Spinal cord (tissue), 10 donors: ENCODE measurements at places on chromosomes 11 and 22. TPM values are rescaled to one million over a fixed set of nuclear protein-coding genes. Genes with fewer than 3 reads are reported as not detected.

The MIAT gene
- 38.7 TPM for total RNA-seq

The ENTHD1 gene
- not detected for total RNA-seq

DNA sequence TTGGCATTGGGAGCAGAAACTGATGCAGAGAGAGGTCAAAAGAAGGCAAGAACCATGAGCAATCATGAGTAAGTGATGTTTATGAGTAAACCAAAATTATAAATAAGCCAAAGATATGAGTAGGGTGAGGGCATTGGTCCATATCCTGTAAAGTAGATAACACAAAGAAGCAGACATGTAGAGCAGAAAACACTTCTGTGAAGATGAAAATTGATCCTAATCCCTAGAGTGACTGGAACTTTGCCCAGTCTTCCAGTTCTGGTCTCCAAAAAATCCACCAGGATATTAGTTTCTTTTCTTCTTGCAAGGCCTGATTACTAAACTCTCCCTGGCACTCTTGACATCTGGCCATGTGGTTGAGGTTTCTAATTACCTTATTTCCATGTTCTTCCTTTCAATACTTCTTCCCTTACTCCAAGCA, 13.7 kb upstream of the DRD2 start:
- peaks cover 2% of the 10 kb centered on the region for H3K27me3 ChIP-seq
- H3K4me1 ChIP-seq: no peaks in the 10 kb centered on the region
- no peak overlapping the region for H3K4me3 ChIP-seq

GRCh38 chr11:101444164-101444563, 139.6 kb downstream of the TRPC6 start:
- peak; percentile 40 for DNase-seq
- H3K27ac ChIP-seq: no peak overlapping the region
- no peaks in the 10 kb centered on the region for H3K27me3 ChIP-seq
- H3K4me1 ChIP-seq: no peaks in the 10 kb centered on the region

- peaks cover 12% of the 10 kb centered on the region for H3K36me3 ChIP-seq
- DNase-seq: no peak
- H3K27me3 ChIP-seq: no peaks in the 10 kb centered on the region
- H3K4me1 ChIP-seq: peaks cover 15% of the 10 kb centered on the region
- H3K4me3 ChIP-seq: no peak overlapping the region
- no peak overlapping the region for H3K27ac ChIP-seq
These were observed 129.5 kb upstream of the TBCEL start for GRCh38 chr11:120894202-120894985.

The OR52I1 gene
- not detected for total RNA-seq

The B4GALNT4 gene
- 27.0 TPM for total RNA-seq

The C11orf87 gene
- 56.1 TPM for total RNA-seq

- DNase-seq: no peak
- H3K4me1 ChIP-seq: peaks cover 14% of the 10 kb centered on the region
- H3K36me3 ChIP-seq: no peaks in the 10 kb centered on the region
- no peak overlapping the region for H3K27ac ChIP-seq
- no peaks in the 10 kb centered on the region for H3K27me3 ChIP-seq
- H3K4me3 ChIP-seq: no peak overlapping the region
These were observed 43.6 kb downstream of the LRRC32 start for GRCh38 chr11:76626921-76627401.

The ZC3H12C gene
- 14.2 TPM for total RNA-seq

The IFITM10 gene
- 3.4 TPM for total RNA-seq

DNA sequence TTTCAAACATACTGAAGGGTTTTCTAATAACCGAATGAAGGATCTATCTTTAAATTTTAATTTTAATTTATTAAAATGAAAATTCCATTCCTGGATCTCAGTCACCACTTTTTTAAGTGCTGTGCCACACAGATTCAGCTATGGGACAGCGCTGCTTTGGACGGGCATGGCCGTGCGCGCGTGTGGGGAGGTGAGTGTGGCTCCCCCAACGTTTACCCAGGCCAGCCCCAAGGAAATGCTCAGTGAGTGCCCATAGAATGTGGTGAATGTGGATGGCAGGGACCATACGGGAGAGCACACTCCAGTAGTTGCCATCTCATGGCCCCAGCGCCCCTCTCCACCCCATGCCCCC, 88.0 kb upstream of the KCNQ1OT1 start:
- H3K4me1 ChIP-seq: peaks cover 30% of the 10 kb centered on the region
- DNase-seq: no peak
- H3K27ac ChIP-seq: no peak overlapping the region
- peaks cover 14% of the 10 kb centered on the region for H3K27me3 ChIP-seq
- no peaks in the 10 kb centered on the region for H3K36me3 ChIP-seq

The TMEM151A gene
- 18.2 TPM for total RNA-seq

The MOV10L1 gene
- total RNA-seq: 3.3 TPM

DNA sequence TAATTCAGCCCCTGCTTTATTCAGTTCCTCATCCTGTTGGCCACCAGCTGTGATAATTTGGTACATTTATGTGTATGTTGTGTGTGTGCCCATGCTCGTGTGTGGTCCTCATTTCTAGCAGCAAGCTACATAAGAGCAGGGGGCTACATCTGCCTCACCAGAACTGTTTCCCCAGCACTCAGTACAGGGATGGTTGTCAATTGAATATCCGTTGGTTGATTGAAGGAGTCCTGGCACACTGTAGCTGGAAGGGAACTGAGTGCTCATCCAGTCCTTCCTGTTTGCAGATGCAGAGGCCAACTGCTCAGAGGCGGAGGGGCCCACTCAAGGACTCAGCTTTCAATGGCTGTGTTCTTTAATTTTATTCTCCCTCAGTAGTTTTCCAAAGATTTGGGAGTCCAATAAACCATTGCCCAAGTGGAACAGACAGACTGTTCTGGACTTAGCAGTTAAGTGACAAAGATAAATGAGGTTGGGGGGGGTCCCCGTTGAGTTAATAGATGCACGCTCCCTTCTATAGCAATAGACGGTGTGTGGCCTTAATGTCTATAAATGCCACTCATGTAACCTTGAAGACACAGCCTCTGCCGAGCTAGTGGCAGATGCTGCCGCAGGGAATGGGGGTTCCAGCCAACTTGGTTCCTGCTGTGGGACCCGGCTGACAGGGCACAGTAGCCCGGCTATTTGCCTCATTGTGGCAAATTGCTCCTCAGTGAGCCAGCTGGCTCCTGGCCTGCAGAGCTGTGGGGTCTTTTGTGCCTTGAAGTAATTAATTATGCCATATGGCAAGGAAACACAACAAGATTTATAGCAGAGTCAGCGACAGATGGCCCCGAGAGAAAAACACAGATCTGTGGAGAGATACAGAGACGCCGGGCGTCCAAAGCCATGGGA, 71.4 kb upstream of the GRK3 start:
- no peak overlapping the region for H3K4me3 ChIP-seq
- no peaks in the 10 kb centered on the region for H3K27me3 ChIP-seq
- peak overlapping the region; percentile 11 for H3K27ac ChIP-seq
- peak; percentile 98 for DNase-seq
- H3K36me3 ChIP-seq: no peaks in the 10 kb centered on the region
- H3K4me1 ChIP-seq: peaks cover 36% of the 10 kb centered on the region

DNA sequence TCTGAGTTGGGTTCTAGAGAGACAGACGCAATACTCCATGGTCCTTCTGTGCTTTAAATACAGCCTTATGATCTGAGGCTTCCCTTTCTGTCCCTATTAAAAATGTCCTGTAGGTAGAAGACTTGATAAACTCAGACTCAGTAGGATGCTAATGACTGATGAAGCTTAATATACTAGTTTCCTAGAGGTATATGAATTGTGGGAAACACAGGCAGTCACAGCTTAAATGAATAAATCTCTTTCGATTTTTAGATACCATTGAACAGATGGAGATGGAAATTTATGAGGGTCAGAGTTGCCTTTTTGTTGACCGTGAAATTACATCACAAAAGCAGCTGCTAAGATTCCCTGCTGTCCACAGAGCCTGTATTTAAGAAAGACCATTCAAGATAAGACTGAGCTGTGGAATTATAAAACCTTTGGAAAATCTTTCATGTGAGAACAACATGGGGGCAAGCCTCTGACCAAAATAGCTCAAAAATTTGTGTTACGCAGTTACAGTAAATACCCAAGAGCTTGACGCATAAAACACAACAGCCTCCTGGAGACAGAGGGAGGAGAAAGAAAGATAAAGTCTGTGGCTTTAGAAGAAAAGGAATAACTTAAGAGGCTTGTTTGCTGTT, 172.3 kb downstream of the AASDHPPT start:
- no peaks in the 10 kb centered on the region for H3K27me3 ChIP-seq
- no peak overlapping the region for H3K4me3 ChIP-seq
- DNase-seq: peak; percentile 49
- H3K27ac ChIP-seq: no peak overlapping the region

DNA sequence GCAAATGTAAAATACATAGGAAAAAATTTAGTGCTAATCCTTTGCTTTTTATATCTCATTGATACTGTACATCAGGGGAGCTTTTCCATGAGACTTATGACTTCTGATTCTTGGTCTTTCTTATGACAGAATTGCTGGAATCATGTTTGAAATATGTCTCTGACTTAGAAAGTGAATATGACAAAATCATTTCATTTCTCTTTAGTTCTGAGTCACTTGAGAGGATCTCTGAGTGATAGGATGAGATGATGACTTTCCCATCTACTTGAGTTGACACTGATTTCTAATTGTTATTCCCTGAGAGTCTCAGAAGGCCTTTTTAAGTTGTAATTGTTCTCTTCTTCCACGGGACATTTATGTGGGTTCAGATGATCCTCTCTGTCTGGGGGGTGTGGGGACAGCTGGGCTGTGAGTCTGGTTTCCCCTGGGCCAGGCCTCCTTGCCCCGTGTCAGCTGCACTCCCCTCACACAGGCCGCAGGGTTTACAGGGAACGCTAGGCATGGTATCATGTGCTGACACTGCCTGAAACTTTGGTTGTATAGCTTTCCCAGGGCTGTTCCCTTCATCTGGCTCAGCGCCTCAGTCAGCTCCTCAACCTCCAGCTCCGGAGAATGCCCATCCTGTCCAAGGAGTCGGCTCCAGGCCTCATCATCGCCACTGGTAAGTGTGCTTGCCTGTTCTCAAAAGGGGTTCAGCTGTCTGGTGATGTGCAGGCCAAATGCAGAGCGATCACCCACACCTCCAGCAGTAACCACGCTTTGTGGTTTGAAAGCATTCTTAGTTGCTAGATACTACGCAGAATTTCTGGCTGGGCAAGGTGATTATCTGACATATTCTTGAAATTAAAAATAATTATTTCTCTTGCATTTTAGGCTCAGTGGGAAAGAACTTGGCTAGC, 69.5 kb upstream of the SORL1-AS1 start:
- peaks cover 15% of the 10 kb centered on the region for H3K36me3 ChIP-seq
- no peak for DNase-seq
- no peak overlapping the region for H3K27ac ChIP-seq

- H3K36me3 ChIP-seq: no peaks in the 10 kb centered on the region
- H3K27ac ChIP-seq: no peak overlapping the region
- no peaks in the 10 kb centered on the region for H3K27me3 ChIP-seq
- no peak for DNase-seq
- no peaks in the 10 kb centered on the region for H3K4me1 ChIP-seq
These were observed 428.2 kb downstream of the BUD13 start for GRCh38 chr11:116344601-116345000.

- peak overlapping the region; percentile 100 for H3K4me3 ChIP-seq
- peak overlapping the region; percentile 89 for H3K27ac ChIP-seq
- peaks cover 3% of the 10 kb centered on the region for H3K36me3 ChIP-seq
- peaks cover 21% of the 10 kb centered on the region for H3K4me1 ChIP-seq
These were observed 762 bp upstream of the CCDC134 start for GRCh38 chr22:41799486-41800347.

GRCh38 chr11:30432178-30432577, 109.3 kb downstream of the ARL14EP start:
- no peaks in the 10 kb centered on the region for H3K27me3 ChIP-seq
- DNase-seq: no peak
- H3K36me3 ChIP-seq: no peaks in the 10 kb centered on the region
- H3K27ac ChIP-seq: no peak overlapping the region
- H3K4me3 ChIP-seq: no peak overlapping the region

DNA sequence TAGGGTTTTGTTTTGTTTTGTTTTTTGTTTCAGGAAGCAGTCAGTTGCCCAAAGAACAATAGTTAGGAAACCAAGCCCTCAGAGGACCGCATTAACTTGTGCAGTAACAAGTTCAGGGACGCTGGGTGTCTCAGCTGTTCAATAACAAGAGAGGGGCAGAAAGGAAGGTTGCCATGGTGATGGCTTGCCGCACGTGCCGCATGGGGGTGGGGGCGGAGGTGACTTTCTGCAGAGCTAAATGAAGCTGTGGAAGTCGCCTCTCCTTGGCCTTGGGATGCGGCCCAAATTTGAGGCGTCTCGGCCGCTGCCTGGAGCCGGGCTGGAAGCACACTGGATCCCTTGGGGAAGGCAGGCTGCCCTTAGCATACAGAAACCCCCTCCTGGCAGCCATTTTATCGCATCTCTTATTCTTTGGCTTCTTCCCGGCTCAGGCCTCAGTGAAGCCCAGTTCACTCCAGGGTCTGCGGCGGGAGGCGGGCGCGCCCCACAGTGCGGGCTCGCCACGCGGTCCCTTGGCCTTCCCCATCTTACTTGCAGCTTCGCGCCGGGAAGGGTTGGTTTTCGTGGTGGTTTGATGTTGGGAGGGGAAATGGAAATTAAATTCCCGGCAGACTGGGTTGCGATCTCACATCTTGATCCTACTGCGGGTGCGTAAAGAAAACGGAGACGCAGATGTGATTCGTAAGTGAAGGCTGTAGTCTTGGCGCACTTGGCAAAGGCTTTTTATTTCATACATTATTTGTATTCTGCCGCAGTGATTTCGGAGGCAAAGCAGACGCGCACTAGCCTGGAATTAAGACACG, 94.3 kb downstream of the SLC17A6 start:
- H3K27ac ChIP-seq: peak overlapping the region; percentile 96
- H3K27me3 ChIP-seq: no peaks in the 10 kb centered on the region
- peak; percentile 85 for DNase-seq
- H3K4me1 ChIP-seq: peaks cover 16% of the 10 kb centered on the region
- no peaks in the 10 kb centered on the region for H3K36me3 ChIP-seq

GRCh38 chr11:110471371-110471770, 41.6 kb downstream of the FDX1 start:
- H3K27me3 ChIP-seq: no peaks in the 10 kb centered on the region
- DNase-seq: no peak
- H3K4me1 ChIP-seq: no peaks in the 10 kb centered on the region
- no peak overlapping the region for H3K4me3 ChIP-seq
- no peak overlapping the region for H3K27ac ChIP-seq

GRCh38 chr11:131909426-131910177, 539.2 kb downstream of the NTM start:
- H3K36me3 ChIP-seq: no peaks in the 10 kb centered on the region
- H3K4me3 ChIP-seq: no peak overlapping the region
- H3K27me3 ChIP-seq: no peaks in the 10 kb centered on the region
- peak overlapping the region; percentile 19 for H3K27ac ChIP-seq
- DNase-seq: no peak

The CARD10 gene
- 4.0 TPM for total RNA-seq

The MUC2 gene
- total RNA-seq: not detected

The RIMBP3C gene
- total RNA-seq: 0.30 TPM

GRCh38 chr11:43845816-43846215, 34.8 kb upstream of the ALKBH3 start:
- no peak for DNase-seq
- no peaks in the 10 kb centered on the region for H3K27me3 ChIP-seq
- H3K36me3 ChIP-seq: peaks cover 3% of the 10 kb centered on the region
- no peaks in the 10 kb centered on the region for H3K4me1 ChIP-seq
- no peak overlapping the region for H3K27ac ChIP-seq
